ENCODE measurements at places on chromosomes 1 and 21. TPM values are rescaled to one million over a fixed set of nuclear protein-coding genes. Genes with fewer than 3 reads are reported as not detected.

The ANGPTL3 gene
- total RNA-seq = not detected

DNA sequence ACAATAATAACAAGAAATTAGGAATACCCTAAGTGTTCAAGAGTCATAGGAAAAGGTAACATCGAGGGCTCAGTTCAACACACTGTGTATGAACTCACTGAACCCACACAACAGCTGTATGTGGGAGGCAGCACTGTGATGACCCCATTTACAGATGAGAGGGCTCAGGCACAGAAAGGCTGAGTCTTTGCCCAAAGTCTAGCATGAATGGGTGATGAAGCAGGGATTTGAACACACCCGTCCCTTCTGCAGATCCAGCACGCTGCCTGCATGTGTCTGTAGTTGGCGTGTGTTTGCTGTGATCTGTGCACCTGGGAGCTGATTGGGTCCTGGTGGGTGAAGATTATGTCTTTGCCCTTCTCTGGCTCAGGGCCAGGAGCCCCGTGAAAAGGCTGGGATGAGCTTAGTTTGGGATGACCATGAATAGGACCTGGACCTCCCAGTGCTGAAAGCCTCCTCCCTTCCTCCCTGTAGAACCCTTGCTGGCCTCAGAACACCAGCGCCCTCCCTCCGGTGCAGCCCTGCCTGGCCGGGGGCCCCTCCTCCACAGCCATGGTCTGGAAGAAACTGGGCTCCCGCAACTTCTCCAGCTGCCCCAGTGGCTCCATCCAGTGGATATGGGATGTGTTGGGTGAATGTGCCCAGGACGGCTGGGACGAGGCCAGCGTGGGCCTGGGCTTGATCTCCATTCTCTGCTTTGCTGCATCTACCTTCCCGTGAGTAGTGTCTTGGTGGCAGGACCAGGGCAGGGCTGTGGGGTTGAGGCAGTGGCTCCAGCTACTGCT lies 5.2 kb downstream of the SLC66A1 start:
- no peak overlapping the region for H3K4me3 ChIP-seq
- no peaks in the 10 kb centered on the region for H3K36me3 ChIP-seq
- H3K27me3 ChIP-seq = no peaks in the 10 kb centered on the region
- DNase-seq = no peak
- peaks cover 8% of the 10 kb centered on the region for H3K4me1 ChIP-seq

DNA sequence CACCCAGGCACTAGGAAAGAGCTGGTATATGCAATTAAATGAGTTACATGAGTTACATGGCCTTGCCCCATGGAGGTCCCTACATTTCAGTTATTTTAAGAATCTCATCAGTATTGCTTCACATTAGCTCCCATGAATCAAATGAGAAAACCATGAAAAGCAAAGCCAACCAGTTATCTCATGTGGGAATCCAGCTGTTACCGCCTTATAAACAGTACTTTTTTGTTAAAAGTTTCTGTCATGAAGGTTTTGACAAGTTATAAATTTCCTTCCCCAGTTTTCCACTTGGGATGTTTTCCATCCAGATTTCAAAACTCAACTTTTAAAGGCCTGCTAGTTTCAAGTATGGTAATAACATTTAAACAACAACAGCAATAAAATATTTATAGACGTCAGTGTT lies 544.8 kb downstream of the NUF2 start:
- no peaks in the 10 kb centered on the region for H3K27me3 ChIP-seq
- H3K4me3 ChIP-seq = no peak overlapping the region
- no peaks in the 10 kb centered on the region for H3K36me3 ChIP-seq
- H3K4me1 ChIP-seq = peaks cover 14% of the 10 kb centered on the region
- H3K27ac ChIP-seq = no peak overlapping the region

GRCh38 chr21:33412832-33413519 lies 9.8 kb downstream of the IFNGR2 start:
- no peak for DNase-seq
- H3K36me3 ChIP-seq = peaks cover 36% of the 10 kb centered on the region
- no peak overlapping the region for H3K4me3 ChIP-seq
- H3K27ac ChIP-seq = no peak overlapping the region
- H3K27me3 ChIP-seq = no peaks in the 10 kb centered on the region
- H3K4me1 ChIP-seq = peaks cover 11% of the 10 kb centered on the region

The C4BPA gene
- not detected for total RNA-seq

- H3K4me1 ChIP-seq = peaks cover 44% of the 10 kb centered on the region
- peak; percentile 92 for DNase-seq
- H3K27ac ChIP-seq = peak overlapping the region; percentile 82
- H3K4me3 ChIP-seq = no peak overlapping the region
Measured at GRCh38 chr1:184161071-184161698, 109.7 kb downstream of the TSEN15 start.

DNA sequence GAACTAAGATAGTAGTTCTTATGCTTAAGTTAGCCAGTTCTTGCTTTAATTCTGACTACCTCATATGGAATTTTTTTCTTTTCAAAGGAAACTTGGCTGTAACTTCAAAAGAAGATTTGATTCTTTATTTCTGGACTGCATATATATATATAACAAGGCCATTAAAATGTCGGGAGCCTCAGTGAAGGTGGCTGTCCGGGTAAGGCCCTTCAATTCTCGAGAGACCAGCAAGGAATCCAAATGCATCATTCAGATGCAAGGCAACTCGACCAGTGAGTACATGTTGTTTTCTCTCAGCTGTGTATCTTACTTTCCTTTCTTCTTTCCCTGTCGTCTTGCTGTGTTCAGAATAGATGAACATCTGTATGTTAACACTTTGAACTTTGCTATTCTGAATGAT lies 21.8 kb downstream of the KIF1B start:
- no peaks in the 10 kb centered on the region for H3K36me3 ChIP-seq
- no peaks in the 10 kb centered on the region for H3K27me3 ChIP-seq
- no peak overlapping the region for H3K27ac ChIP-seq
- no peak overlapping the region for H3K4me3 ChIP-seq
- H3K4me1 ChIP-seq = peaks cover 24% of the 10 kb centered on the region

- peak; percentile 72 for DNase-seq
- peak overlapping the region; percentile 22 for H3K4me3 ChIP-seq
- H3K36me3 ChIP-seq = no peaks in the 10 kb centered on the region
- no peaks in the 10 kb centered on the region for H3K27me3 ChIP-seq
- peak overlapping the region; percentile 91 for H3K27ac ChIP-seq
Measured at GRCh38 chr1:15799928-15800835, 7.3 kb downstream of the UQCRHL start.

GRCh38 chr21:22961258-22961657 lies 1963.0 kb downstream of the NCAM2 start:
- H3K36me3 ChIP-seq = no peaks in the 10 kb centered on the region
- H3K27ac ChIP-seq = no peak overlapping the region
- DNase-seq = no peak
- no peak overlapping the region for H3K4me3 ChIP-seq
- no peaks in the 10 kb centered on the region for H3K27me3 ChIP-seq

The TNFAIP8L2 gene
- total RNA-seq = not detected

DNA sequence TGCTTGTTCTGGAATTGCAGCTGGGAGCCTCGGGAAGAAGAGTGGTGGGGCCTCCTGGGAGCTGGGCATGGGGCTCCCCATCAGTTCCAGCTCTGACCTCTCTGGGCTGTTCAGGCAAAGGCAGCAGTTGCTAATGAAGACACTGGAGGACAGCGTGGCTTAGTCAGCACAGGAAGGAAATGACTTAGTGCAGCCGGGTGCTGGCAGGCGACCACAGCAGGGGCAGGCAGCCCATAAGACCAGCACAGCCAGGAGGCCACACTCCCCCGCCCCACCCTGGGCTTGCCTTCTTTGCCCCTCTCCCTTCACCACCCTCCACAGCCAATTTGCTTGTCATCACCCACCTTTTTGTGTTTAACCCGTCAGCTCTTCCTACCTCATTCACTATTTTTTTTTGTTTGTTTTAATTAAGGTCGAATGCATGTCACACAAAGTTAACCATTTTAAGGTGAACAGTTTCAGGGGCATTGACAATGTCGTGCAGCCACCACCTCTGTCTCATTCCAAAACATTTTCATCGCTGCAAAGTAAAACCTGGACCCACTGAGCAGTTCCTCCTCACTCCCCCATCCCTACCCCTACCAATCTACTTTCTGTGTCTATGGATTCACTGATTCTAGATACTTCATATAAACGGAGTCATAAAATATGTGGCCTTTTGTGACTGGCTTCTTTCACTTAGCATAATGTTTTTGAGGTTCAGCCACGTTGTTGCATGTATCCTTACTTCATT lies 10.9 kb downstream of the OLIG2 start:
- H3K4me1 ChIP-seq = peaks cover 11% of the 10 kb centered on the region
- peak; percentile 82 for DNase-seq
- H3K4me3 ChIP-seq = no peak overlapping the region
- H3K27me3 ChIP-seq = peaks cover 35% of the 10 kb centered on the region
- H3K36me3 ChIP-seq = no peaks in the 10 kb centered on the region
- no peak overlapping the region for H3K27ac ChIP-seq

The PRAMEF17 gene
- total RNA-seq = not detected

DNA sequence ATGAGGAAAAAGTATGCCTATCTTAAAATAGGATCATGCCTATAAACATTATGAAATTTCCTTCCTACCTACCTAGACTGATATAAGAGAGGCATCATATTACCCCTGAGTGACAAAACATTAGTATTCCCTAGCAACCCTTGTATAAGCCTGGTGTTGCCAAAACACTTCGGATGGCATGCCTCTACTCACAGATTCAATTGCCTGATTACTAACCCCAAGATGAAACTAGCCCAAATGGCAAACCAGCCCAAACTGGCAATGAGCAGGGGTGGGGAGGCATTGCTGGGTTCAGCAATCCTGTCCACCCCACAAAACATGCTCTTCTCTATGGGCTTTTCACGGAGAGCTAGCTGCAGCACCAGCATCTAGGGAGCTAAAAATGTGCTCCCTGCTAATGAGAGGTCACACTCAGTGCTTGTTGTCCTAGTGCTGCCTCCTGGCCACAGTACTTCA lies 13.9 kb downstream of the PALMD start:
- no peaks in the 10 kb centered on the region for H3K27me3 ChIP-seq
- H3K36me3 ChIP-seq = no peaks in the 10 kb centered on the region
- peak; percentile 68 for DNase-seq
- no peak overlapping the region for H3K4me3 ChIP-seq

DNA sequence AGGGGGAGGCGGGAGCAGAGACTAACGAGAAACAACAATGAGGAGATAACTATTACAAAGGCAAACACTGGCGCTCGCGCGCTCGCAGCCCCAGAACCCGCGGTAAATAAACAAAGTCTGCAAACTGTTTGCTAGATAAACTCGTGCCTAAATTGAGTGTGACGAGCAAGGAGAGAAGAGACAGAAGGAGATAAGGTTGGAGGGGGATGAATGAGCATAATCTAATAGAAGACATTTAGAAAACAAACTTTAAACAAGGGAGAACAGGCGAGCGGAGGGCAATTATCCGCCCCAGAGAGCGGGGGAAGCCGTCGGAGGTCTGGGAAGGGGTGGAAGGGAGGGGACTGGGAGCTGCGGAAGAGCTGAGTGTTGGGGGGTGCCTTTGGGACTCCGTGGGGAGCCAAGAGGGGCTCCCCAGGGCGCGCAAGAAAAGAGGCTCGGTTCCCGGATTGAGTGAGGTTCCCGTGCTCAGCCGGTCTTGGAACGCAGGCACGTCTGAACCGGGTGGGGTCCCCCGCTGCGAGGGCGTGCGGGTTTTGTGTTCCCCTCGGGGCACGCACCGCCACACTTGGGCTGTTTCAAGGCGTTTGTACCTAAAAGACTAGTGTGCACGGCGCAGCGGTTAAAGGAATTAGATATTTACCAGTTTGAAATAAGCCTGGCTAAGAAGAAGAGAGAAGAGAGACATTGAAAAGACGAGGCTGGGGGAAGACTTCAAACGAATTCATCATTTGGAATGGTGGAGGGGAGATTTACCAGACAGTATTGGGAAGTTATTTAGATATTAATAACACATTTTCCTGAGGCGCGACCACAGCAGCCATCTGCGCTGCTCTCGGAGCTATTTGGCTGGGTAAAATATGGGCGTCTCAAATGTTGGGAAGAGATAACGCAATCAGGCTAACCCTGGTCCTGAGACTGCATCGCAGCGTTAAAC lies 10.6 kb downstream of the PAX7 start:
- H3K4me1 ChIP-seq = no peaks in the 10 kb centered on the region
- no peak overlapping the region for H3K4me3 ChIP-seq
- H3K36me3 ChIP-seq = no peaks in the 10 kb centered on the region
- DNase-seq = no peak
- H3K27me3 ChIP-seq = peaks cover 94% of the 10 kb centered on the region

DNA sequence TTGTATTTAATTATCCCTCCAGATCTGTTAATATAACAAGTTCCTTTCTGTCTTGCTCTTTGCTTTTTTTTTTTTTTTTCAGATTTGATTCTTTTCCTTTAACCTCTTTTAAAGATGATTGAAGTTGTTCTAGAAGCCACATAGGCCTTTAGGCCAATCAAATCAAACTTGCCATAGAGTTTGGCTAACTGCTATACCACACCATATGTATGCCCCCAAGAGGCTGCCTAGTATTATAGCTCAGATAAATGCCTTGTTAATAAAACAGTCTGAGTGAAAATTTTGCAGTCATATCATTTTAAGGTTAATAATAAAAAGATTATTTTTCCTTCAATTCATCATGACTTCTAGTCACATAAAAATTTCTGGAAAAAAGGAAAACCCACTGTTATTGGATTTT lies 696.0 kb upstream of the CHRM3 start:
- no peak overlapping the region for H3K4me3 ChIP-seq
- no peak overlapping the region for H3K27ac ChIP-seq
- no peaks in the 10 kb centered on the region for H3K36me3 ChIP-seq
- no peaks in the 10 kb centered on the region for H3K4me1 ChIP-seq
- DNase-seq = peak; percentile 29
- H3K27me3 ChIP-seq = no peaks in the 10 kb centered on the region

The TMEM269 gene
- total RNA-seq = not detected

- no peaks in the 10 kb centered on the region for H3K4me1 ChIP-seq
- H3K27me3 ChIP-seq = no peaks in the 10 kb centered on the region
Measured at GRCh38 chr1:69871412-69871811, 303.7 kb downstream of the LRRC7 start.

- no peaks in the 10 kb centered on the region for H3K36me3 ChIP-seq
- DNase-seq = no peak
- H3K4me1 ChIP-seq = 0 out of 2 replicates have a peak, but pooled peaks cover 9% of the 10 kb centered on the region
- no peak overlapping the region for H3K4me3 ChIP-seq
- no peaks in the 10 kb centered on the region for H3K27me3 ChIP-seq
Measured at GRCh38 chr1:209756615-209757445, 977 bp downstream of the TRAF3IP3 start.

- no peaks in the 10 kb centered on the region for H3K36me3 ChIP-seq
- H3K27me3 ChIP-seq = peaks cover 10% of the 10 kb centered on the region
- no peaks in the 10 kb centered on the region for H3K4me1 ChIP-seq
- H3K4me3 ChIP-seq = no peak overlapping the region
Measured at GRCh38 chr21:45824546-45825215, 156.9 kb upstream of the COL6A1 start.

- no peak overlapping the region for H3K27ac ChIP-seq
- H3K36me3 ChIP-seq = no peaks in the 10 kb centered on the region
- H3K27me3 ChIP-seq = no peaks in the 10 kb centered on the region
- H3K4me1 ChIP-seq = peaks cover 10% of the 10 kb centered on the region
Measured at GRCh38 chr1:71269179-71269578, 188.3 kb upstream of the ZRANB2 start.

The ATAD3B gene
- total RNA-seq = 20.2 TPM

DNA sequence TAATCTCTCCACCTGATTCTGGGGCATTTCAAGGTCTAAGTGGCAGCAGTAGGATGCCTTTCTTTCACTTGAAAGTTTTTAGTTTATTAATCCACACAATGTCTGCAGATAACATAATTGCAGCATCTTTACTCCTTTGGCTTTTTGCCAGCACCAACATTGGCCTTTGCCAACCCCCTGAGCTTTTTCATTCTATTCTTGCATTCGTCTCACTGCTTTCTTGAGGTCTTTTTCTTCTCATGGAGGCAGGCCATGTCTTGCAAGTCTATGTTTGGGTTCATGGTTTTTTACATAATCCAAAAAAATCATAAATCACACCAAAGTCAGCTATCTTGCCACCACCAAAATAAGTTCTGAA lies 30.4 kb upstream of the COG2 start:
- no peaks in the 10 kb centered on the region for H3K36me3 ChIP-seq
- H3K4me3 ChIP-seq = no peak overlapping the region
- H3K27me3 ChIP-seq = peaks cover 11% of the 10 kb centered on the region
- H3K27ac ChIP-seq = no peak overlapping the region

The GPR161 gene
- 9.0 TPM for total RNA-seq

The CACNA1E gene
- total RNA-seq = not detected
